Stimulated activated CD4-positive, alpha-beta T cell treated with anti-CD3 and anti-CD28 coated beads, TNF-alpha, amount 100 ng/mL, for 48 hours (primary cell): ENCODE measurements at places on chromosomes 6 and 20.

DNA sequence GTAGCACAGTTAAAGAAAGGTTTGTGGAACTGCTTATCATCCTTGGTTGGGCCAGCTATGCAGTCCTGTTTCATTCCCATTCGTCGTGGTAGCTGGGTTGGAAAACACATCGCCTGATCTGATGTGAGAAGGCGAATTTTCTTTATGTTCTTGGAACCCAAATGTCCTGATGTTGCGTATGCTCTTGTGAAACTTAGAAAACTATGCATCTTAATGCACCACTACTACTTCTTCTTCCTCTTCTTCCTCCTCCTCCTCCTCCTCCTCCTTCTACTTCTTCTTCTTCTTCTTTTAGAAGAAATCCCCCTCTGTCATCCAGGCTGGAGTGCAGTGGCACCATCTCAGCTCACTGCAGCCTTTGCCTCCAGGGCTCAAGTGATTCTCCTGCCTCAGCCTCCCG is 381.6 kb downstream of the UTRN start:
- no peak for DNase-seq

DNA sequence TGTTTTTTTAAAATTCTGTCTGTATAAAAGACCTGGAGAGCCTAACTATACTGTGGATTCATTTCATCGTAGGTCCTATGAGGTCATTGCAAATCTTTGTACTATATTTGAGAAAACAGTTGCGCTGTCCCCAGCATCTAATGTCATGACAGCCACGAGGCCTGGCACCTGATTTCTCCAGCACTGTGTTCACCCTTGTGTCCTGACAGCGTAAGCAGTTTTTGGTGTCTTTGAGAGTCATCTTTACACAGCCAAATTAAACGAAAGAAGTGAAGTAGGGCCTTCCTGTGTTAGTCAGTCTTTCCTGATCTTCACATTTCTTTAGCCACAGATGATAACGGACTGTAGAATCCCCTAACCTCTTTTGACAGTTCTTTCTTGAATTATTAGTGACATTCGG is 70.6 kb upstream of the PHACTR2 start:
- DNase-seq, result no peak

DNA sequence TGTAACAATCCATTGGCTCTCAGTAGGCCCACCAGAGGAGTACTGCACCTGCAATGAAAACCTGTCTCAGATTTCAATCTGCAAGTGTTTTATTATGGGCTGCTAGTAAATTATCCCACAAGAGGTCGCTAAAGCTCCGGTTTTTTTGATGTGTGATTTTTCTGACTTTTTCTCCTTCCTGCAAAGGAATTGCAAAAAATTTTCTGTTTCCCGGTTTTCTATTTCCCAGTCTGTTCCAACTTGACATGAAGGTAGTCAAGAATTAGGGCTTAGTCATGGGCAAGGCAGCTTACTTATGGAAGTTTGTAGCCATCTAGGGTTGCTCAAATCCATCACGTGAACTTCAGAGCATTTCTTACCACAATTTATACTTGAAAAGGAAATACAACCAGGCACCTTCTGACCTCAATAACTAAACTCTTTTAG is 38.5 kb upstream of the AHI1 start:
- DNase-seq, result no peak

GRCh38 chr6:146719387-146719786 is 120.6 kb downstream of the ADGB start:
- DNase-seq, result no peak

DNA sequence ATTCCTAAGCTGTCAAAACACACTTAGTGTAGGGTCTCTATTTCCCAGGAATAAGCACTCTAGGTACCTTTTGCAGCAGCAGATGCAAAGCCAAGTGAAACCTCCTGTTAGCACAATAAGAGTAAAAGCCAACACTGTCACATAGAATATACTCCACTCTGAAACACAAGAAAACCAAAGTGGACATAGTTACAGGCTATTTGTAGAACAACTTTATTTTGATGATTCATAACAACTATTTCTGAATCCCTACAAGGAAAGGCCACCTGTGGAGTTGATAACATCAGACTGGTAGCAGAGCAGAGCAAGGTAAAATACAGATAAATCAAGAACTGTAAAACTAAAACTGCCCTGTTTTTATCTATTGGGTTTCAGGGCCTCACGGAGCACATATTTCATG is 59.7 kb downstream of the ALDH5A1 start:
- DNase-seq, result no peak
